ENCODE measurements at places on chromosomes 6 and 20. TPM values are rescaled to one million over a fixed set of nuclear protein-coding genes. Genes with fewer than 3 reads are reported as not detected.

DNA sequence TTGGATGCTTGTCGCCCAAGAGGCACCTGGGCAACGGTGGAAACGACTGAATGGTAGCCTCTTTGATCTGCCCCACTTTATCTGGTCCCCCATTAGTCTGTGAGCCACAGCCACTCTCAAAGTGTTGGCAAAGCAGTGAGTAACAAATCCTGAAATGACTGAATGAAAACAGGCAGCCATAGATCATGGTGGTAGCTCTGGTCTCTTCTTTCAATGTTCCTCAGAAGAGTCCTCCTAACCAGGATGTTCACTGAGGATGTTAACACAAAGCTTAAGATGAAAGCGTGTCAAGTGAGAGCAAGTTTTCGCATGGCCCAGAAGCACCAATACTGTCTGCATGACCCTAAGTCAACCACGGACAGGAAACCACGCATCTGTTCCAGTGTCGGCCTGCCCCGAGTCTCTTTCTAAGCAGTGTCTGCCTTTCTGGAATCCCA is 107.3 kb downstream of the IRF4 start:
- peak; percentile 66 for ATAC-seq

- peak; percentile 50 for ATAC-seq
Measured at GRCh38 chr20:34190679-34191090, 50.5 kb upstream of the ASIP start.

DNA sequence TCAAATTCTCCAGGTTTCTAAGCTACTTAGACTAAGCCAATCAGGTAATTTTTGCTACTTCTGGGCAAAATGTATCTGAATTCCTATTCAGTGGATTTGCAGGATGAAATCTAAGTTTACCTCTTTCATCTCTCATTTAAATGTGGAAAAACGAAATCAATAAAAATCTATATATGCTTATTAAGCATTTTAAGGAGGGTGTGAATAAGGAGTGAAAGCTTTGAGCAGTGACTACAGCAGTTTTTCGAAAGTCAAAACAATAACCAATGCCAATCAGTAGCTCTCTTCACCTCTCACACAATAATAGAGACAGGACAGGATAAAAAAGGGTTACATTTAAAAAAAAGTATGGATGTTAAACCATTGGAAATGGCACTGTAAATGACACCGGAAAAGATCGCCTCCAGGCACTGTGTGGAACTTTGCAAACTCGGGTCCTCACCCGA is 476 bp upstream of the BCKDHB start:
- ATAC-seq: peak; percentile 30

RSPH4A gene
- total RNA-seq: not detected

- ATAC-seq: no peak
Measured at GRCh38 chr6:105678516-105678915, 275.6 kb upstream of the PREP start.

- ATAC-seq: peak; percentile 61
Measured at GRCh38 chr20:11267131-11267761, 593.4 kb upstream of the JAG1 start.

DNA sequence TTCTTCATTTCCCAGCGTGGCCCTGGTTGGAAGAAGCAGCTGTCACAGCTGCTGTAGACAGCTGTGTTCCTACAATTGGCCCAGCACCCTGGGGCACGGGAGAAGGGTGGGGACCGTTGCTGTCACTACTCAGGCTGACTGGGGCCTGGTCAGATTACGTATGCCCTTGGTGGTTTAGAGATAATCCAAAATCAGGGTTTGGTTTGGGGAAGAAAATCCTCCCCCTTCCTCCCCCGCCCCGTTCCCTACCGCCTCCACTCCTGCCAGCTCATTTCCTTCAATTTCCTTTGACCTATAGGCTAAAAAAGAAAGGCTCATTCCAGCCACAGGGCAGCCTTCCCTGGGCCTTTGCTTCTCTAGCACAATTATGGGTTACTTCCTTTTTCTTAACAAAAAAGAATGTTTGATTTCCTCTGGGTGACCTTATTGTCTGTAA is 292.7 kb downstream of the ESR1 start:
- ATAC-seq: peak; percentile 5

QKI gene
- total RNA-seq: 49.0 TPM

DNA sequence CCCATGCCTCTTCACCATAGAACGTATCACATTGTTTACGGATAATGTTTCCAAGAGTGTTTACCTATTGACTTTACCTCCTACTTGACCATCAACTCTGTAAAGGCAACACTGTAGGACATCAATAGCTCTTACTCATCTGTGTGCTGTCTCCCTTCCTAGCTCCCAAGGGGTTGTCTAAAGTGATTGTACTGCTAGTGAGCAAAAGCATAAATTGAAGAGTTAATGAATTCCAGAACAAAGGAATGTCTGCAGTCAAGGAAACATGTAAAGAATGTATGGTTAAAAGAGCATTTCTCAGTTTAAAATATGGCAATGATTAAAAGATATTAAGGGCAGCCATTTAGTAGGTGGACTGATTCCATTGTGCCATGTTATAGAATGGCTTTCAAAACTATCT is 985.4 kb downstream of the TBC1D32 start:
- no peak for ATAC-seq

GRCh38 chr6:154258064-154258757 is 98.4 kb downstream of the IPCEF1 start:
- peak; percentile 65 for ATAC-seq

C20orf204 gene
- 12.8 TPM for total RNA-seq

TRIM10 gene
- total RNA-seq: not detected

DNA sequence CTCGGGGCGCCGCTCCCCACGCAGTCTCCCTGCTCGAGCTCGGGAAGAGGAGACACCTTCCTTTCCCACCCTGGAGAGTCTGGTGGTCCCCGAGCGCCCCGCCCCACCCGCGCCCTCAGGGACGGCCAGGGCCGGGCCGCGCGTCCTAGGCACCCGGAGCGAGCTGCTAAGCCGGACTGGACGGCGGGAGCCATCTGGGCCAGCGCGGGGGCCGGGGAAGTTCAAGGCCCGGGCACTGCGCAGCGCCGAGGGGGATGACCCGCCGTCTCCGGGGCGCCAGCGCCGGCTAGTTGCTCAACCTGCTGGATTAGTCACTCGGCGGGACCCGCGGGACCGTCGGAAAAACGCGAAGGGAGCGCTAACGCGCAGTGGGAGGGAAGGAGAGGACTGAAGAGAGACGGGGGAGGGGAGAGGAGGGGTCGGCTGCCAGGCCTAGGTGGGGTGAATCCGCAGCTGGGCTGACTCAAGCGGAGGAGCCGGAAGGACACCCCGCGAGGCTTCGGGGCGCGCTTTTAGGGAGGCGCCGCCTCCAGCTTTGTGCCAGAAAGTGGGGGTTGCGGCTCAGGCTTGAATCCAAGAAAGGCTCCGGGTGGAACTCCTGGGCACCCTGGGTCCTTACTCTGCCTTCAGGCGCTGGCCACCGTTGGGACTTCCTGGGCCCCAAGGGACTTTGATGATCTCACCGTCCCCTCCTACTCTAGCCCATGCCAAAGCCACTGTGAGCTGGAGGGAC is 75.7 kb upstream of the FOXP4 start:
- ATAC-seq: peak; percentile 64

DNA sequence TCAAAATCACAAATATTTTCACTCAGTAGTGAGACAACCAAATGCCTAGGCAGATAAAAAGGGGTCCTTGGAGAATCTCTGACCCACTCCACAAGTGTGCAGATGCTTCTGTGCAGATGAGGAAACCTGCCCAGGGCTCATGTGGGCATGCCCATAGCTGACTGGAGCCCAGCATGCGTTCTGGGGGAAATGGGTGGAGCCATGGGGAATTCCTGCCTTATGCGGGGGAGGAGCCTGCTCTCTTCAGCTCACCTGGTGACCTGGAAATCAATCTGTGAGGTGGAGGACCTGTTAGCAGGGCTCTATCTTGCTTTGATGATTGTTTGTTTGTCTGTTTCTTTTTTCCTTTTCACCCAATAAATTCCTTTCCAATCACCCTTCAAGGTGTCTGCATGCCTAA is 23.4 kb upstream of the PLN start:
- no peak for ATAC-seq

C20orf144 gene
- total RNA-seq: 0.26 TPM

KIAA0408 gene
- total RNA-seq: 10.8 TPM

GRCh38 chr6:142345261-142345660 is 43.5 kb downstream of the ADGRG6 start:
- ATAC-seq: no peak

RGS17 gene
- total RNA-seq: 0.26 TPM

TLDC2 gene
- total RNA-seq: not detected

- ATAC-seq: no peak
Measured at GRCh38 chr6:113607821-113608545, 249.2 kb upstream of the MARCKS start.

DNA sequence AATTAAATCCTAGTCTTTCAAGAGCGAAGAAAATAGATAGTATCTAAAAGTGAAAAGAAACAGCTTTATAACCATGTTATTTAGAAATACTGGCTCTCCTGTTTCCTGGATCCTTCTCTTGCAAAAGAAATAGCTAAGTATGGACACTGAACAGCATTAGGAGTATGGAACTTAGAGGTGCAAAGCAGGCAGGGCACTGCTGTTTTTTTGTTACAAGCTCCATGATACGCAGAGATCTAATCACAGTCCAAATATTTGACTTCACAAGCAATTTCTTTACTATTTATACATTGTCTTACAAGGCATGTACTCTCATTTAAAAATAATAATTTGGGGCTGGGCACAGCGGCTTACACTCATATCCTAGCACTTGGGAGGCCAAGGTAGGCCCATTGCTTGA is 7.6 kb downstream of the TRPC4AP start:
- no peak for ATAC-seq

DNA sequence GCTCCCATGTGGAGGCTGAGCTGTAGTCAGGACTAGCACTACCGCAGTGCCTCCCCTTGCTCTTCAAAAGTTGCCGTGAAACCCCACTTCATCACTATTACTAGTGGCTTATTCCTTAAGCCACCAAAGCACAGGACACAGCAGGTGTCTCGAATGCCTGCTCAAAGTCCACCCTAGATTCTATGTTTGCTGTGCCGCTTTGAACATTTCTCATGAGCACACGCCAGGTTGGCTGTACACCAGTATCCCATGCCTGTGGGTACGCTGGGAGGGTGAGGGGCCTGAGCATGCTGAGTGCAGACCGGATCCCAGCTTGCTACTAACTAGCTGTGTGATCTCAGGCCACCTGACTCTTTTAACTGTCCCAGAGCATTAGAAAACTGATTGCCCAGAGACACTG is 335.8 kb upstream of the QKI start:
- no peak for ATAC-seq

DNA sequence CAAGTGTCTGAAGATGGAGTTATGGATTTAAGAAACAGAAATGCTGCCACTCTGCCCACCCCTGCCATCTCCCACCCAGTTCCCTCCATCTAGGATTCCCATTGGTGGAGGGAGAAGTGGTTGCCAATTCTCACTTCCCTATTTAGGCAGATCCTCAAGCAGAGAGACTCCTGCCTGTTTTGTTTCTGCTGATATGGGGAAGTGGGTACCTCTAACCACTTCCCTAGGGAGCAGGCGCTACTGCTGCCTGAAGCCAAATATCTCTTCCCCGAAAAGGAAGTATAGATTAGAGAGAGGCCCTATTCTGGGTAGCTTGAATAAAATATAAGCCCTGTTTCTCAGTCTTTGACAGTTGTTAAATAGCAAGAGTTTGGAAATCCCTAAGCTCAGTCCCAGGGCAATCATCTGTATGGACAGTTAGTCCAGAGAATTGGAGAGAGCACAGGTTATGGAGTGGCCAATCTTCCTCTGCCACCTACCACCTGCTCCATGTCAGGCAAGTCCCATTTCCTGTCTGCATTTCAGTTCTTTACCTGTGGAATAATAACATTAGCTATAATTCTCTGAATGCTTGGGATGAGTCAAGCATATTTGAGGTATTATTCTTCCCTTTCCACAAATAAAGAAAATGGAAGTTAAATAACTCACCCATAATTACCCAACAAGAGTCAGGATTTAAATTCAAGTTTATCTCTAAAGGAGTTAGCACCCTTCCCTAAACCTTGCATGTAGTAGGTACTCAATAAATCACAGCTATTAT is 2.6 kb upstream of the ADGB start:
- ATAC-seq: no peak

CEP43 gene
- total RNA-seq: 29.0 TPM

OGFR gene
- total RNA-seq: 42.3 TPM

GRCh38 chr6:163341224-163342061 is 73.1 kb upstream of the QKI start:
- ATAC-seq: no peak

DNA sequence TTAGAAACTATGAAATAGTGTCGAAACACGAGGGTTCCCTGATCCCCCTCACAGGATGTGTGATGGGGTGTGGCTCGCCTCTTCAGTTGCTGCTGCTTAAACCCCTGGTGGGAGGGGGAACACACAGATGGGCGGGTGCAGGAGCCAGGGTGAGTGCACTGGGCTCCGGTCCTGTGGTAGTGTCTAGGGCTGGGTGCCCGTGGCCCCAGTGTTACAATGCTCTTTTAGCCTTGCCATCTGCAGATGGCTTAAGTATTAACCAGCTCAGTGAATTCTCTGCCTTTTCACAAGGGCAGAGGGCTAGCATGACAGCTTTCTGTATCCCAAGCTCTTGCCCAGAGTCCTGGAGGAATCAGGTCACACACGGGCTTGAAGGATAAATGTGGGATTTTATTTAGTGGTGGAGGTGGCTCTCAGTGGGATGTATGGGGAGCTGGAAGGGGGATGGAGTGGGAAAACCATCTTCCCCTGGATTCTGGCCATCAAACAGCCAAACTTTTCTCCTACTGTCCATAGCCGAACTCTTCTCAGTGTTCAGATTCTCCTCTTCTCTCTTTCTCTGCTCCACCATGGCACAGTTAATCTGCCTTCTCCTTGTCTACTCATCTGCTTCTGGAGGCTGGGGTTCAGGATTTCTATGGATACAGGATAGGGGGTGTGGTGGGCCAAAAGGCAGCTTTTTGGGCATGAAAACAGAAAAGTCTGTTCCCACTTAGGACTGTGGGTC is 659.0 kb downstream of the EPM2A start:
- no peak for ATAC-seq

- ATAC-seq: no peak
Measured at GRCh38 chr20:24627291-24627690, 157.9 kb downstream of the SYNDIG1 start.

- ATAC-seq: no peak
Measured at GRCh38 chr20:20780127-20780824, 67.8 kb upstream of the RALGAPA2 start.
